Tibial nerve (tissue), 4 donors: ENCODE measurements at places on chromosomes 12 and 14. TPM values are rescaled to one million over a fixed set of nuclear protein-coding genes. Genes with fewer than 3 reads are reported as not detected.
A peak's percentile ranks its signal among the peaks of the same experiment; 100 is the strongest.

GRCh38 chr12:69351462-69352236 is 3.5 kb downstream of the LYZ start:
- DNase-seq, result no peak
- no peaks in the 10 kb centered on the region for H3K36me3 ChIP-seq
- no peaks in the 10 kb centered on the region for H3K27me3 ChIP-seq
- no peak overlapping the region for H3K4me3 ChIP-seq

GRCh38 chr12:78192979-78193378 is 362.3 kb downstream of the NAV3 start:
- H3K4me1 ChIP-seq, result no peaks in the 10 kb centered on the region
- H3K36me3 ChIP-seq, result no peaks in the 10 kb centered on the region
- no peaks in the 10 kb centered on the region for H3K27me3 ChIP-seq

DNA sequence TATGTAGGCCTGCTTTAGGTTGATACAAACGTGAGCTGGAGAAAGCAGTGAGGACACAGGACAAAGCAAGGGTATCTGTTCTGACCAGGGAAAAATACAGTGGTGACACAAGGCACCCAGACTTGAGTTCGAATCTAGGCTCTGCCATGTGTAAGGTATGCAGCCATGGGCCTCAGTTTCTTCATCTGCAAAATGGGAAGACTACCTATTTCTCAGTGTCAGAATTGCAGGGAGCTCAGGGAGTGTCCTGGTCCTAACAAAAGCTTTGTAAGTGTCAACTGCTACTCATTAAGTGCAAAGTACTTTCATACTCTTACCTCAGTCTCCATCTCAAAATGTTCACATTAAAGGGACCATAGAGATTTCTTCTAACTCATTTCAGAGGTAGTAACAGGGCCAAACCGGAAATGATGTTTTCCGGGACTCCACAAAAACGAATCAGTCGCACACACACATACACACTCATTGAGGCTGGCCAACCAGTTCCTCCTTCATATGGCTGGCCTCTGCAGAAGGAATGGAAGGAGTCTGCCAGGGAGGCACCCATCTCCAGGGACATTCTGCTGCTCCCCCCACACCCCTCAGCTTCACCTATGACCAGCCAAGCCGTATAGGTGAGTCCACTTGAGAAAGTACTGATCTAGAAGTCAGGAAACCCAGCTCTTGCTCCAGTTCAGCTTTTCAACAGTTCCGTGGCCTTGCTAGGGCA is 7.8 kb downstream of the CTDSP2 start:
- H3K4me3 ChIP-seq, result no peak overlapping the region
- no peak for DNase-seq
- peaks cover 7% of the 10 kb centered on the region for H3K36me3 ChIP-seq

DNA sequence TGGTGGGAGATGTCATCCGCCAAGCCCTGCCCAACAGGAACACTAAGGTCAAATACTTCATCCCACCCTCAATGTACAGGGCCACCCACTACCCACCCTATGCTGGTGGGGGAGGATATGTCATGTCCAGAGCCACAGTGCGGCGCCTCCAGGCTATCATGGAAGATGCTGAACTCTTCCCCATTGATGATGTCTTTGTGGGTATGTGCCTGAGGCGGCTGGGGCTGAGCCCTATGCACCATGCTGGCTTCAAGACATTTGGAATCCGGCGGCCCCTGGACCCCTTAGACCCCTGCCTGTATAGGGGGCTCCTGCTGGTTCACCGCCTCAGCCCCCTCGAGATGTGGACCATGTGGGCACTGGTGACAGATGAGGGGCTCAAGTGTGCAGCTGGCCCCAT is 3.5 kb downstream of the B3GNT4 start:
- H3K27me3 ChIP-seq, result peaks cover 5% of the 10 kb centered on the region
- H3K27ac ChIP-seq, result no peak overlapping the region
- DNase-seq, result no peak
- no peak overlapping the region for H3K4me3 ChIP-seq
- peaks cover 35% of the 10 kb centered on the region for H3K4me1 ChIP-seq

- DNase-seq, result no peak
- H3K27ac ChIP-seq, result peak overlapping the region; percentile 60
- no peaks in the 10 kb centered on the region for H3K4me1 ChIP-seq
- no peaks in the 10 kb centered on the region for H3K36me3 ChIP-seq
Observed at GRCh38 chr12:71440763-71441748, 1.5 kb downstream of the LGR5 start.

DNA sequence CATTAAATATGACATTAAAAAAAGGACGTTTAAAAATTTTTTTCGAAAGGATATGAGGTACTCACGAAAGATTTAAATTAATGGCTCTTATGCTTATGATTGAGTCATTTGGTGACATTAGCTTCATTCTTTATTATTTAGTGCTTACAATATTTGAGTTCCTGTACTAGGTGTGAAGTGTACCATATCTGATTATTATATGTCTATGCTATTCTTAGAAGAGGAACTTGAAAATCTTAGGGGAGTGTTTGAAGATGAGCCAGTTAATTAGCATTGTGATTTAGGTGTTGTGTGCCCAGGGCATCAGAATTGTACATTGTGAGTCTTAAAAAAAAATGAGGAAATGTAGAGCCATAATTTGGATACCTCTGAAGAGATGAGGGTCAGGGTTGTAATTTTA is 118.6 kb downstream of the FUT8 start:
- no peak overlapping the region for H3K4me3 ChIP-seq
- H3K4me1 ChIP-seq, result no peaks in the 10 kb centered on the region
- H3K27me3 ChIP-seq, result no peaks in the 10 kb centered on the region
- no peak overlapping the region for H3K27ac ChIP-seq
- H3K36me3 ChIP-seq, result no peaks in the 10 kb centered on the region
- DNase-seq, result no peak

- DNase-seq, result no peak
- H3K27ac ChIP-seq, result no peak overlapping the region
- H3K4me1 ChIP-seq, result peaks cover 30% of the 10 kb centered on the region
- no peaks in the 10 kb centered on the region for H3K36me3 ChIP-seq
- H3K4me3 ChIP-seq, result peak overlapping the region; percentile 24
Observed at GRCh38 chr14:90060965-90061684, 669 bp upstream of the KCNK13 start.

- no peak for DNase-seq
- H3K4me3 ChIP-seq, result no peak overlapping the region
- H3K36me3 ChIP-seq, result no peaks in the 10 kb centered on the region
- H3K27ac ChIP-seq, result no peak overlapping the region
- H3K27me3 ChIP-seq, result peaks cover 53% of the 10 kb centered on the region
Observed at GRCh38 chr12:57732726-57733593, 5.6 kb downstream of the AGAP2 start.

GRCh38 chr14:82689948-82690347 is 1156.3 kb upstream of the SEL1L start:
- no peaks in the 10 kb centered on the region for H3K36me3 ChIP-seq
- no peak overlapping the region for H3K4me3 ChIP-seq
- no peak overlapping the region for H3K27ac ChIP-seq
- no peaks in the 10 kb centered on the region for H3K27me3 ChIP-seq
- no peaks in the 10 kb centered on the region for H3K4me1 ChIP-seq

DNA sequence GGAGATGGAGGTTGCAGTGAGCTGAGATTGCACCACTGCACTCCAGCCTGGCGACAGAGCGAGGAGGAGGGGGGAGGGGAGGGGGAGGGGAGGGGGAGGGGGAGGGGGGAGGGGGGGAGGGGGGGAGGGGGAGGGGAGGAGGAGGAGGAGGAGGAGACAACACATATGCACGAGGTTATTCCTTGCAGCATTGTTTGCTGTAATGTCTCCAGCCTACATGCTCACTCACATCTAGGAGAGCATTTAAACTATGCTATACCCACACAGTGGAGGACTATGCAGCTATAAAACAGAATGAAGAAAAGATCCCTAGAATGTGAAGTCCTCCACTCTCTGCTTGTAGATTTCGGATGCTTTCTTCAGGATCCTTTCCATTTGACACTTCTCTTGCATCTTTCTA is 3.5 kb upstream of the HIGD1C start:
- H3K4me1 ChIP-seq, result no peaks in the 10 kb centered on the region
- no peak for DNase-seq
- H3K36me3 ChIP-seq, result no peaks in the 10 kb centered on the region
- no peak overlapping the region for H3K4me3 ChIP-seq

- no peaks in the 10 kb centered on the region for H3K36me3 ChIP-seq
- no peak for DNase-seq
- no peaks in the 10 kb centered on the region for H3K27me3 ChIP-seq
- H3K27ac ChIP-seq, result no peak overlapping the region
Observed at GRCh38 chr14:51674294-51675002, 22.7 kb downstream of the FRMD6 start.

- H3K4me1 ChIP-seq, result peaks cover 6% of the 10 kb centered on the region
- no peak overlapping the region for H3K27ac ChIP-seq
- H3K4me3 ChIP-seq, result no peak overlapping the region
- no peaks in the 10 kb centered on the region for H3K27me3 ChIP-seq
- H3K36me3 ChIP-seq, result no peaks in the 10 kb centered on the region
Observed at GRCh38 chr14:94383777-94384176, 4.6 kb downstream of the SERPINA1 start.

GRCh38 chr12:46916796-46917419 is 91.1 kb upstream of the SLC38A4 start:
- no peaks in the 10 kb centered on the region for H3K36me3 ChIP-seq
- DNase-seq, result no peak
- H3K4me3 ChIP-seq, result no peak overlapping the region
- no peaks in the 10 kb centered on the region for H3K4me1 ChIP-seq
- no peaks in the 10 kb centered on the region for H3K27me3 ChIP-seq

- no peaks in the 10 kb centered on the region for H3K36me3 ChIP-seq
- H3K4me1 ChIP-seq, result peaks cover 4% of the 10 kb centered on the region
- no peaks in the 10 kb centered on the region for H3K27me3 ChIP-seq
- no peak for DNase-seq
Observed at GRCh38 chr14:23009483-23009938, 432 bp downstream of the C14orf93 start.

GRCh38 chr12:49667325-49668090 is 39.7 kb downstream of the FMNL3 start:
- H3K36me3 ChIP-seq, result no peaks in the 10 kb centered on the region
- no peak overlapping the region for H3K4me3 ChIP-seq
- DNase-seq, result no peak
- peak overlapping the region; percentile 89 for H3K27ac ChIP-seq
- H3K27me3 ChIP-seq, result no peaks in the 10 kb centered on the region
- H3K4me1 ChIP-seq, result peaks cover 88% of the 10 kb centered on the region

DNA sequence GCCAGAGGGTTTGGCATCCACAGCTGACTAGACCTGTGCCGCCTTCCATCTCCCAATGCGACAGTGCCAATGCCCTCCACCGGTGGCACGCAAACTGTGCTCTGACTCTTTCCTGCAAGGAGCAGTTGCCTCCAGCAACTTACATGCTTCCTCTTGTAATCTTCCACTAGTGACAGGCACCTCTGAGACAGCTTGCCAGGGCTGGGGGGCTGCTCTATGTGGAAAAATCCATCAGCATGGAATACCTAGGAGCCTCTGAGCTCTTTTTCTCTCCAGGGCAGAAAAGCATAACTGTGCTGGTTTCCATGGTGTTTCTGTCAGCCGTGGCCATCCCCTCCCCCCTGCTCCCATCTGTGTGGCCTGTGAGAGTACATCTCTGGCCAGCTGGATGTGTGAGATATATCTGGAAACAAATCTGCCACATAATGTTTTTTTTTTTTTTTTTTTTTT is 110.6 kb downstream of the MYRFL start:
- no peak for DNase-seq
- peaks cover 14% of the 10 kb centered on the region for H3K4me1 ChIP-seq
- no peak overlapping the region for H3K4me3 ChIP-seq
- H3K36me3 ChIP-seq, result no peaks in the 10 kb centered on the region
- H3K27ac ChIP-seq, result no peak overlapping the region
- no peaks in the 10 kb centered on the region for H3K27me3 ChIP-seq

GRCh38 chr14:99716850-99717681 is 33.0 kb downstream of the CYP46A1 start:
- no peaks in the 10 kb centered on the region for H3K4me1 ChIP-seq
- no peak overlapping the region for H3K4me3 ChIP-seq
- no peak for DNase-seq
- H3K27ac ChIP-seq, result no peak overlapping the region

- H3K36me3 ChIP-seq, result peaks cover 52% of the 10 kb centered on the region
- no peaks in the 10 kb centered on the region for H3K4me1 ChIP-seq
- H3K27ac ChIP-seq, result no peak overlapping the region
- no peak overlapping the region for H3K4me3 ChIP-seq
Observed at GRCh38 chr14:68908803-68909202, 70.3 kb downstream of the ACTN1 start.

DNA sequence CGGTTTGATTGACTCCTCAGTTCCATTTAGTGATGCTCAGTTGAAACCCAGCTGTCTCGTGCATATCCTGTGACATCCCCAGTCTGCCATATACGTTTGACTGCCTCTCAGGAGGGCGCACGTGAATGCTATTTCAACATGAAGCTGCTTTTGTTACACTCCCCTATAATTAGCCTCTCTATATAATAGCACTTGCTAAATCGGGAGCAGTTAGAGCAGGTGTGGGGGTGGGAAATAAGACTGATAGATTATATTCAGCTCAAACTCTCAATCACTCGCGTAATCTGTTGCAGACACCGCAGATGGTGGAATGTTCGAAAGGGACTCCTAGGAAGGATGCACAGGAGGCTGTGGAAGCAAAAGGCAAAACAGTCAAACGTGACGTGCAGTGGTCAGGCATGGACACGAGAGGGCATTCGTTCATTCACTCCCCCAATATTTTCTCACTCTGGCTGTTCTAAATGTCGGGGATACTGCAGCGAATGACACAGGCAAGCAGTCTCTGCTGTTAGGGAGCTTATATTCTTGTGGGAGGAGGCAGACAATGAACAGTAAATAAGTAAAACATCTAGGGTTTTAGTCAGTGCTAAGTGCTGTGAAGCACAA is 29.8 kb downstream of the KCNA1 start:
- H3K36me3 ChIP-seq, result no peaks in the 10 kb centered on the region
- no peak overlapping the region for H3K27ac ChIP-seq
- H3K27me3 ChIP-seq, result no peaks in the 10 kb centered on the region
- H3K4me3 ChIP-seq, result no peak overlapping the region
- no peaks in the 10 kb centered on the region for H3K4me1 ChIP-seq
- no peak for DNase-seq

GRCh38 chr12:109732321-109733305 is 19.0 kb downstream of the FAM222A start:
- no peak for DNase-seq
- H3K36me3 ChIP-seq, result no peaks in the 10 kb centered on the region
- H3K4me3 ChIP-seq, result no peak overlapping the region
- H3K27me3 ChIP-seq, result no peaks in the 10 kb centered on the region
- H3K27ac ChIP-seq, result no peak overlapping the region

The ASB2 gene
- total RNA-seq, result 2.1 TPM

The CCND2 gene
- 124 TPM for total RNA-seq

The SUOX gene
- 30.6 TPM for total RNA-seq

The NKX2-1 gene
- not detected for total RNA-seq

The RHOJ gene
- 11.1 TPM for total RNA-seq
